NCI-H2029 treated with DMSO at 0.1 percent for 48 hours (cell line): ENCODE measurements at places on chromosomes 2 and 18.

- no peak for DNase-seq
These were observed 289.7 kb downstream of the TRIB2 start for GRCh38 chr2:13006426-13006825.

DNA sequence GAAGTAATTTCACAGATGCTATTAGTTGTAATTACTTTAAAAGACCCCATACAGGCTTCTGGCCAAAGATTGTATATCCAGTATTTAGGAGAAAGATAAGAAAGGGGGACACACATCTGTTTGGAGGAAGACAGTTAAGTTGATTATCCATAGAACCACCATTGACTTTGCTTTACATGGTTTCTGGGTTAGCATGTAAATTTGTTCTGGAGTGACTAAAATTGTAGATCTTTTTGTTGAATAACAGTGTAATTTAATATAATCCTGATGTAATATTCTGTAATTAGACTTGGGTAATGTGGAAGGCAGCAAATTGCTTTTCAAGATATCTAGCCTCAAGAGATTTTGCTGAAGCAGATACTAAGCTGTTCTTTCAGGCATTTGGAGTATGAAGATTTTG, 17.2 kb downstream of the COMMD1 start:
- no peak for DNase-seq

DNA sequence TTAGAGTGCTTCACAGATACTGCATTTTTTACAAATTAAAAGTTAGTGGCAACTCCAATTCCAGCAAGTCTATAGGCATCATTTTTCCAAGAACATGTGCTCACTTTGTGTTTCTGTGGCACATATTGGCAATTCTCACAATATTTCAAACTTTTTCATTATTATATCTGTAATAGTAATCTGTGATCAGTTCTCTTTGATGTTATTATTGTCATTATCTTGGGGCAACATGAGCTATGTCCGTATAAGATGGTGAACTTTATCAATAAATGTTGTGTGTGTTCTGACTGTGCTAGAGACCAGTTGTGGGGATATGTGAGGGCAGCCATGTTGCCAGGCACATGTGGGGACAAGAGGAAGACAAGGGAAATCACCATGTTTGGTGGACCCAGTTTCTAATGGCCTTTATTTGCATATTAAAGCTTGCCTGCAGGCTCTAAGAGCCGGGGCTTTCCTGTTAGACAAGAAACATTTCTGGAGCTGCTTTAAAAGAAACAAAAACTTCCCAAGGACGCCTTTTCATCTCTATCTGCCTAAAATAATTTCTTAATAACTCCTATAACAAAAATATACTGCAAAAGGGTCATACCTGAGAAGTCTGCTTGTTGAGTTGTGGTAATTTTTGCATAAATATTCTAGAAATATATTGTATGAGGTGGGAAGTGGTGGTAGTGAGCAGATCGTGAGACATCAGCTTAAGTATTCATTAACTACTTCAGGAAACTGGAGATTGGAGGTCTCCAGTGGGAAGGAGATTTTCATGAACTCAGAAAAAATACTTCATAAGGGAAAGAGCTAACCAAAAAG, 37.2 kb downstream of the KYNU start:
- DNase-seq = no peak

GRCh38 chr18:75810961-75811551, 383.6 kb upstream of the SMIM21 start:
- DNase-seq = no peak

DNA sequence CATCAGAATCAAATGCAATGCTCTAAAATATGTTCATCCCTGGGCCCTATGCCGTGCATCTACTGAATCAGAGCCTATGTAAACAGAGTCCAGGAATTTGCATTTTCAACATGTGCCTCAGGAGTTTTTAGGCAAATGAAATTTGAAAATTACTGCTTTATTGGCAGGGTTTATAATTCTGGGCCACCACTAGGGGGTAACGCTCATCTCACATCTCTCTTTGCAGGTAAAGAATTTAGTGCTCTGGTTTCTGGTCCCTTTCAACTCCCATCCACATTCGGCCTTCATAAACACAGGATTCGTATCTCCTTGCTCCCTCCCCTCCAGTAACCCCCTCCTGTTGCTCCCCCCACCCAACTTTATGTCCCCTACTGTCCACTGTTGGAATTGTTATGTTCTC, 49.3 kb downstream of the LYPD6B start:
- no peak for DNase-seq

DNA sequence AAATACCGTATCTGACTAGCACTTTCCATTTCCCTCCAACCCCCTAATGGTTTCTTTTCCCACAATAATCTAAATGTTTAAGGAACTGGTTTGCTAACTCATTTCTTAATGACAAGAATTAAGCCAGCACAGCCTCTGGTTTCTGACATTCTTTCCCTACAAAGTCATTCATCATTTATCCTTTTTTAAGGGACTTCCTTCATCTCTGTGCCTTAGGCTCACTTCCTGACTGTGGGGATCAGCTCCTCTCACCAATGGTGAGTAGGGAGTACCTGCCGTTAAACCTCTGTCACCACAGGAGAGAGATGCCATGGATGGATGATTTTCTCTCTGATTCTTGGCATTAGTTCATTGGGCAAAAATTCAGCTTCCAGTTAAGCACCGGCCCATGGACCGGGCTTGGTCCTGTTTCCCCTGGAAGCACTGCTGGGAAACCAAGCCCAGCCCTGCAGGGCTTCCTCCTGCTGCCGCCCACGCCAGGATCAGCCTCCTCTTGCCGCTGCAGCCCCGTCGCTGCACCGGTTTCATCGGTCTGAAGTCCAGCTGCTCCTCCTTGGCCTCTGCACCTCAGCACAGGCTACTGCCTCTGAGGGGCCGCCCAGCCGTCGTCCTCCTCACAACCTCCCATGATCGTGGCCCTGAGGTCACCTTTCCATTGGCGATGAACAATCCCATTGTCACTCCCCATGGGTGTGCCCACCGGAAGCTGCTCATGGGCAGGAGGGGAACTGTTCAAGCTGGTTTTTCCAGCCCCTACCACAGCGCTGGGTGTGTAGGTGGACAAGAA, 64.0 kb upstream of the ZNF516 start:
- no peak for DNase-seq

DNA sequence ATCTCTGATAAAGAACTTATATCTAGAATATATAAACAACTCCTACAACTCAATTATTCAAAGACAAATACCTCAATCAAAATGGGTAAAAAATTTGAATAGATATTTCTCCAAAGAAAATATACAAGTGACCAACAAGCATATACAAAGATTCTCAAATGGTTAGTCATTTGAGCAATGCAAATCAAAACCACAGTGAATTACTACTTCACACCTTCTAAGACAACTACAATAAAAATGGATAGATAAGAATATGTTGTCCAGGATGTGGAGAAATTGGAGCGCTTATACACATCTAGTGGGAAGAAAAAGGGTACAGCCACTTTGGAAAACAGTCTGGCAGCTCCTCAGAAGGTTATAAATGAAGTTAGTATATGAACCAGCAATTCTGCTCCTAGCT, 332.9 kb downstream of the TGIF1 start:
- DNase-seq = no peak

GRCh38 chr2:71545572-71546274, 92.4 kb downstream of the DYSF start:
- DNase-seq = peak; percentile 25
